ENCODE measurements at places on chromosomes 13 and 19.

DNA sequence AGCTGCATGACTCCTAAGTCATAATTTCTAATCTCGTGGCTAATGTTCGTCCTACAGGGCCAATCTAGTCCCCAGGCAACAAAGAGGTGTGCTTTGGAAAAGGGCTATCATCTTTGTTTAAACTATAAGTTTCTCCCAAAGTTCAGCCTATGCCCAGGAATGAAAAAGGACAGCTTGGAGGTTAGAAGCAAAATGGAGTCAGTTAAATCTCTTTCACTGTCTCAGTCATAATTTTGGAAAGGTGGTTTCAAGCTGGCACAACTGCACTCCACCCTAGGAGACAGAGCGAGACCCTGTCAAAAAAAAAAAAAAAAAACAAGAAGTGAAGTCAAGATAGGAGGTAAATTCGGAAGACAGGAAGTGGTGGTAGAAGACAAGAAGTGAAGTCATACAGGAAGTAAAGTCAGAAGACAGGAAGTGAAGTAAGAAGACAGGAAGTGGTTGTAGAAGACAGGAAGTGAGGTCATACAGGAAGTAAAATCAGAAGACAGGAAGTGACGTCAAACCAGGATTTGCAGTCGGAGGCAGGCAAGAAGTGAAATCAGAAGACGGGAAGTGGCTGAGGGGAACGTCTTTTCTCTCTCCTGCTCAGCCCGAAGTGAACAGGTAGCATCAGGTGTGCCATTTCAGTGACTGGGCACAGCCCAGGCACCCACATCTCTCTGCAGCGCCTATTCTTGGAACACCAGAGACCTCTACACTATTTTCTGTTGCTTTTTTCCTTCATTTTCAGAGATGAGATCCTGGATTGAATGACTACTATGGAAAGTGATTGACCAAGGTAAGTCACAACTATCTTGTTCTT is 32.2 kb downstream of the GP6 start:
- peak; percentile 24 for DNase-seq

DNA sequence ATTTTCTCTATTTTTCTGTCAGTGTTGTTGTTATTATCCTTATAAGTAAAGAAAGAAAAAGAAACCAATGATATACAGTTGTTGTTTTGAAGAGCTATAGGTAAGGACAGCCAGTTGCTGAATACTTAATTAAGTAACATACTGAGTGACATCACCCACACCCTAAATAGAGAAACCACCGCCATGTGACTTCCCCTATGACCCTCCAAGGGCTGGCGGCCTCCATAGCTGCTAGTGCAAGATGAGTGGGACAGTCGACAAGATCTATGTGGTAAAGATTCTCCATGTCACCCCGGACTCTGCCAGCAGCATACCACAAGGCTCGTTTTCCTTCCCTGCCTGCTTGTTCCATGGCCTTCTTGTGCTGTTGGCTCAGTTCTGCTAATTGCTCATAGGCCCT is 221.1 kb downstream of the DNAJC15 start:
- no peak for DNase-seq

- no peak for DNase-seq
Measured at GRCh38 chr13:77470986-77471385, 64.5 kb upstream of the SCEL start.

- DNase-seq: no peak
Measured at GRCh38 chr13:88649855-88650254, 978.7 kb downstream of the SLITRK5 start.

GRCh38 chr13:21929400-21929799 is 258.5 kb downstream of the FGF9 start:
- DNase-seq: no peak

Measured in right renal pelvis (tissue), 4 donors.